Neural crest cell (in vitro differentiated cells): ENCODE measurements at places on chromosomes 13 and 19. TPM values are rescaled to one million over a fixed set of nuclear protein-coding genes. Genes with fewer than 3 reads are reported as not detected.

ZNF69 gene
- 32.1 and 33.9 TPM in 2 replicates for total RNA-seq

SH2D3A gene
- total RNA-seq: not detected in 2 replicates

KLK1 gene
- 0.44 TPM in 1 of 2 replicates, not detected in the other for total RNA-seq

POU2F2 gene
- 2.3 and 2.5 TPM in 2 replicates for total RNA-seq

- H3K36me3 ChIP-seq: no peaks in the 10 kb centered on the region
- peaks cover 64% of the 10 kb centered on the region for H3K27me3 ChIP-seq
- no peak overlapping the region for H3K27ac ChIP-seq
- no peak overlapping the region for H3K4me3 ChIP-seq
Observed at GRCh38 chr19:44512326-44513298, 12.3 kb upstream of the ZNF180 start.

DNA sequence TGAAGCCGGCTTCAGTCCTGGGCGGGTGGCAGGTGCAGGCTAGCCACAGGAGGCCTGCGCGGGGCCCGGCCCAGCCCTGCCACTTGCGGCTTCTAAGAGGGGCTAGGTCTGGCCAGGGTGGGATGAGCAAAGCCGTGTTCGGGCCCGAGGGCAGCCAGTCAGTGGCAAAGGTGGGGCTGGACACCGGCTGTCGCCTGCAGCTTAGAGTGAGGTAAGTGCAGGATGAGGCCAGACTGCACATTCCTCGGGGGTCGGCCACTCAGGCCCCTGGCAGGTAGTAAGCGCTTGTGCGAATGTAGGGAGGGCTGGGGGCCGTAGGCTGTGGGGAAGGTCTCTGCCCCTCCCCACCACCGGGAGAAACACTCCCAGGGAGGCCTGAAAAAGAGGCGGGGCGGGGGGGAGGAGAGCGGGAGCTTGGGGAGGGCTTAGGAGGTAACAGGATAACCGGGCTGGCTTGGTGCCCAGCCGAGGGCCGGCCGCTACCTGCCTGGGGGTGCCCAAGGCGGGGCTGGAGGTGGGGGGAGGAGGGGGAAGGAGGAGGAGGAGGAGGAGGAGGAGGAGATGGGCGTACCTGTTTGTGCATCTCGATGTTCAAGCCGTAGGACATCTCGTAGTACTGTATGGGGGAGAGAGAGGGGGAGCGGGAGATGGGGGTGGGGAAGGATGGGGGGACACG lies 6.4 kb downstream of the TLE5 start:
- DNase-seq: no peak
- peaks cover 13% of the 10 kb centered on the region for H3K4me1 ChIP-seq
- H3K27me3 ChIP-seq: no peaks in the 10 kb centered on the region
- H3K36me3 ChIP-seq: peaks cover 5% of the 10 kb centered on the region
- H3K4me3 ChIP-seq: no peak overlapping the region
- H3K27ac ChIP-seq: no peak overlapping the region

- H3K27ac ChIP-seq: no peak overlapping the region
- H3K27me3 ChIP-seq: peaks cover 63% of the 10 kb centered on the region
- no peaks in the 10 kb centered on the region for H3K36me3 ChIP-seq
- peak; percentile 14 for DNase-seq
- no peaks in the 10 kb centered on the region for H3K4me1 ChIP-seq
- H3K4me3 ChIP-seq: no peak overlapping the region
Observed at GRCh38 chr19:41821003-41821735, 23.3 kb downstream of the LYPD4 start.

- no peak overlapping the region for H3K27ac ChIP-seq
- peaks cover 75% of the 10 kb centered on the region for H3K27me3 ChIP-seq
- peaks cover 32% of the 10 kb centered on the region for H3K4me1 ChIP-seq
- H3K4me3 ChIP-seq: no peak overlapping the region
- DNase-seq: no peak
Observed at GRCh38 chr19:17954401-17954800, 12.5 kb upstream of the KCNN1 start.

DNA sequence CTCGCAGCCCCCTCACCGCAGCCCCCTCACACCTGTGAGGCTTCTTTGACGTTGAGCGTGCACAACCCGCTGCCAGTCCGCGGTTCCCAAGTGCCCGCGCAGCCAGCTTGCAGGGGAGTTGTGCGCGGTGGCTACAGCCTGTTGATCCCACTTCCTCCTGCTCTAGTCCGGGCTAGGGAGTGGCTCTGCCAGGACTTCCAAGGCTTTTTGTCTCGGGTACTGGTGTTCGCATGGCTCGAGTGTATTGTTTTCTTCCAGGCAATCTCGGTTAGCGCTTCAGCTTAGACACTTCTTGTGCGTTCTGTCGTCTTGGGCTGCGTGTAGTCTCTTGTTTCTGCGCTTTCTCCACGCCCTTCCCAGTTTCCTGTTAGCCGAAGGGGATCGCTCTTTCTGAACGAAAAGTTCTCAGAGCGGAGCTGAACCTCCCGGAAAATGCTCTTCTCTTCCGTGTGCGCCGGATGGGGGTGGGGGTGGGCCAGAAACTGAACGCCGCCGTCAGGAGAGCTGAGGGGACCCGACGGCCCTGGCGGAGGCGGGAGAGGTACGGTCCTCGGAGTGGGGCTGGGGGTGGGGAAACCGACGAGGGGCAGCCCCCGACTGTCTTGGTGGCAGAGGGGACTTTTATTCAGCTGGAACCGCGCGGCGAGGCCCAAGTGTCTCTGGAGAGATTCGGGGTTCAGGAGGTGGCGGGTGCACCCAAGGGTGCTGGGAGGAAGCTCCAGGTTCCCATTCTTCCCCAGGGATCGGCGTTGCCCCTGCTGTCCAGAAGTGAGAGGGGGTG lies 697 bp upstream of the DGKH start:
- peaks cover 20% of the 10 kb centered on the region for H3K4me1 ChIP-seq
- peak; percentile 37 for DNase-seq
- H3K27me3 ChIP-seq: peaks cover 13% of the 10 kb centered on the region

GRCh38 chr13:34678154-34678553 lies 263.9 kb upstream of the NBEA start:
- DNase-seq: no peak
- H3K27ac ChIP-seq: no peak overlapping the region

DNA sequence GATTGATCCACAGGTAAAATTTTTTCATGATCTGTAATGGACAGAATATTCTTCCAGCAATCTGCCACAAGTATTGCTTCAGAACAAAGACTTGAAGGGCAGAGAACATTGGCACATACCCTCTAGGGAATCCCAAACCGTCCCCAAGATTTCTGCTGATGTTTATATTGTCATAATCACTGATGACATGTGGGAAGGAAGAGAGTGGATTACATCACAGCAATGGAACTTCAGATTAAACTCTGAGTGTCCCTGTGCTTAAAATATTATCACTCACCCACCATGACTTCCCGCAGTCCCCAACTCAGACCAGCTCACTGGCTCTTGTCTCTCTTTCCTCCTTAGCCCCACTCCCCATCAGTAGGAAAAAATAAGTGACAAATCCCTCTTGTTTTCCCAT lies 8.5 kb upstream of the TPT1 start:
- H3K4me3 ChIP-seq: no peak overlapping the region
- H3K27ac ChIP-seq: no peak overlapping the region
- no peaks in the 10 kb centered on the region for H3K27me3 ChIP-seq

DNA sequence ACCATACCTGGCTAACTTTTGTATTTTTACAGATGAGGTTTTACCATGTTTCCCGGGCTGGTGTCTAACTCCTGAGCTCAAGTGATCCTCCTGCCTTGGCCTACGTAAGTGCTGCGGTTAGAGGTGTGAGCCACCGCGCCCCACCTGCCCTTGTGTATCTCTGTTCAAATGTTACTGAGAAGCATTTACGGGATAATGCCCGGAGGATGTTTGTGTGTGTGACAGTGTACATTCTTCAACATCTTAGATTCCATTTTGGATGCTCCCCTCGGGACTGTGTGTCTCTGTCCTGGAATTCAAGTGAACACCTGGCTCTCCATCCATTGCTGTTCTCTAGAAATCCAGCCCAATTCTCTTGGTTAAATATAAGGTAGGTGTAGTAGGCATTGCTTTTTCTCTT lies 93.7 kb downstream of the NLRP12 start:
- no peak overlapping the region for H3K4me3 ChIP-seq
- no peak overlapping the region for H3K27ac ChIP-seq
- H3K27me3 ChIP-seq: no peaks in the 10 kb centered on the region
- DNase-seq: no peak
- no peaks in the 10 kb centered on the region for H3K4me1 ChIP-seq

DNA sequence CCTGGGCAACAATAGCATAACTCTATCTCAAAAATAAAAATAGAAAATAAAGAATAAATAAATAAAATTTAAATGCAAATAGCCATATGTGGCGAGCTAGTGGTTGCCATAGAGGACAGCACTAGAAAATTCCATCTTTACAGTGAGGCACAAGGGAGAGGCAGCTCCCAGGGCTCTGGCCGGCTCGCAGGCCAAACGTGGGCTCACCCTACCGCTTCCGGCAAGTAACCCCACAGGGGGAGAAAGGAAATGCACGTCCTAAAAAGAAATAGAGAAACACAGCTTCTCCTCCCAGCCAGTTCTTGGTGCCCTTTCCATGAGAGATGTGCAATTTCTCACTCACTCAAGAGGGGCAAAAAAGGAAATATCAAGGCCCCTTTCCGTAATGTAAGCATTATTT lies 12.4 kb upstream of the GRWD1 start:
- H3K27ac ChIP-seq: no peak overlapping the region
- no peaks in the 10 kb centered on the region for H3K27me3 ChIP-seq
- peaks cover 7% of the 10 kb centered on the region for H3K4me1 ChIP-seq
- DNase-seq: no peak
- H3K36me3 ChIP-seq: peaks cover 4% of the 10 kb centered on the region

DNA sequence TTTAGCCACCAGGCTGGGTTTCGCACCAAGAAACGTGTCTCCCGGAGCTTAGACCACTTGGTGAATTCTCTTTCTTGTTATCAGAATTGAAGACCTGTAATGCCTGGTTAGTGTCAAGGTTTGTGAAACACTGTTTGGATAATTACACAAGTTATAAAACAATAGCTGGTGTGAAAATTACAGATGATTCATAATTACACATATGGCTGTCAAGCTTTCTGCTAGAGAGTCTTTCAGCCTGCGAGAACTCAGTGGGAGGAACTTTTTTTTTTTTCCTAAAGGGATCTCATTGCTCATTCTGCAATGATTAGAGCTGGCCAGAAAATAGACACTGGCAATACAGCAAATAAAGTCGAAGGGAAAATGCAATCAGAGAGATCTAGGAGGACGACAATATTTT lies 13.4 kb upstream of the KLK4 start:
- no peak overlapping the region for H3K4me3 ChIP-seq
- no peak overlapping the region for H3K27ac ChIP-seq
- no peak for DNase-seq

GRCh38 chr19:31613683-31614219 lies 264.5 kb upstream of the TSHZ3 start:
- peaks cover 14% of the 10 kb centered on the region for H3K27me3 ChIP-seq
- H3K4me1 ChIP-seq: no peaks in the 10 kb centered on the region
- DNase-seq: no peak
- H3K4me3 ChIP-seq: no peak overlapping the region
- H3K27ac ChIP-seq: no peak overlapping the region
- H3K36me3 ChIP-seq: no peaks in the 10 kb centered on the region

DNA sequence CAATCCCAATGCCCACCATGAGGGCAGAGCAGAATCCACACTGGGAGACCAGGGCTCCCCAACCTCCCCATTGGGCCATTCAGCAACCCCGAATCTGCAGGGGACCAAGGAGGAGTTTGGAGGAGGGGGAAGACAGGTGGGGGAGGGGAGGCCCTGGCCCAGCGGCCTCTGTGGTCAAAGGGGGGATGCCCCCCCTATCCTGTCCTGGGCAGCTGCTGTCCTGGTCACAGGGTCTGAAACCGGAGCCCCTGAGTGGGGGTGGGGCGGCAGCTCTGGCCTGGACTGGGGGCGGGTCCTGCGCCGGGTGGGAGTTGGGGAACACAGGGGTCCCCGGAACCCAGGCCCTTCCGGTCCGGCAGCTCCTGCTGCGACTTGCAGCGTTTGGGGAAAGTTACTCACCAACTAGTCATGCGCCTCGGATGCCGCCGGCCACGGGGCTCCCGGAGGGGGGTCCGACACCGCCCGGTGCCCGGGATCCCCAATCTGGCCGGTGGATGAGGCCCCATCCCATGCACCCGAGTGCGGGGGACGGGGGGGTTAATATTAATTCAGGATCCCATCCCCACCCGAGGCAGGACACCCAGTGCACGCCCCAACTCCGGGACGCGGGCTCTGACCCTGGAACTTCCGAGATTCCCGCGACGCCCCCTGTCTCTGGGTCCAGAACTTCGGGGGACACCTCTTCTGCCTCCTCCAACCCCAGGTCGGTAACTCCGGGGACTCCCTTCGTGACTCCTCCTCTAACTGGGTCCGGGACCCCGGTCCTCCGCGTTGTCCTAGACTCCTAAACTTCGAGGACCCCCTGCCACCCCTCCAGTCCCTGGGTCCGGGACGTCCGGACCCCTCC lies 872 bp downstream of the HOMER3 start:
- peaks cover 17% of the 10 kb centered on the region for H3K4me1 ChIP-seq
- H3K36me3 ChIP-seq: no peaks in the 10 kb centered on the region
- peak; percentile 35 for DNase-seq
- no peaks in the 10 kb centered on the region for H3K27me3 ChIP-seq
- peak overlapping the region; percentile 90 for H3K27ac ChIP-seq
- H3K4me3 ChIP-seq: peak overlapping the region; percentile 94

DNA sequence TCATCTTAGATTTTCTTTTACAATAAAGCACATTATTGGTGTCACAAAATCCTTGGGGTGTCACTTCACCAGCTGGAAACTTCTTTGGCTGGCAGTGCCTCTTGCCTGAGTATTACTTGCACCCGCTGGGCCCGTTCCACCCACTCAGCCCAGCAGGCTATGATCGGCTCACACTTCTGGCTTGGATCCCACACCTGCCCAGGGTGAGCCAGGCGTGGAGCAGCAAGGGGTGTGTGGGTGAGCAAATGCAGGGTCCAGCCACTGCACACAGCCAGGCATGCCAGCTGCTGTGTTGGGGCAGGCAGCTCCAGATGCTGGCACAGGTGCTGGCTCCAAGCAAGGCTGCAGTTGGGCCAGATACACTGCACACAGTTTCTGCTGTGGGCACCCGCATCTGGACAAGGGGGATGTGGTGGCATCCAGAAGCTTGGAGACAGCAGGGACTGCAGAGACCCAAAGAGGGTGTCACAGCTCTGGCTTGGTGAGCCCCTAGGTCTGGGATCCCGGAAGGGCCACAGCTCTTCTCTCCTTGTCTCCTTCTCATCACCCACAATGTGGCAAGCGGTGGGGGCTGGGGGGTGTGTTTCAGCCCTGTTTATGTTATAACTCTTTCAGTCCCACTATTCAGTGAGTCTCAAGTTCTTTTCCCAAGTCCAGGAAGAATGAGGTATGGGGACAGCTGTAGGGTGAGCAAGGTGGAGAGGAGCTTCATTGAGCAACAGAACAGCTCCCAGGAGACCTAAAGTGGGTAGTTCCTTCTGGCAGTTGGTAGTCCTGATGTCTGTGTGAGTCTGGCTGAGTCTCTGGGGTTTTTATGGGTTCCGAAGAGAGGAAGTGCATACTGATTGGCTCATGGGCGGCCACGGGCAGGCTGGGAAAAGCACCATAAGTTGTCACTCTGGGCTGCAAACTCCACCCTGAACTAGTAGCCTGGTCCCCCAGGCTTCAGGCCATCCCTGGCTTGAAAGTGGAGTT lies 25.3 kb upstream of the TBC1D4 start:
- no peak overlapping the region for H3K4me3 ChIP-seq
- no peak for DNase-seq
- no peaks in the 10 kb centered on the region for H3K4me1 ChIP-seq
- H3K27me3 ChIP-seq: no peaks in the 10 kb centered on the region

GRCh38 chr13:44088411-44088810 lies 208.7 kb downstream of the LACC1 start:
- no peak for DNase-seq
- H3K4me1 ChIP-seq: no peaks in the 10 kb centered on the region
- no peaks in the 10 kb centered on the region for H3K27me3 ChIP-seq
- H3K4me3 ChIP-seq: no peak overlapping the region
- peaks cover 3% of the 10 kb centered on the region for H3K36me3 ChIP-seq
